ENCODE measurements at places on chromosomes 5 and 9.

DNA sequence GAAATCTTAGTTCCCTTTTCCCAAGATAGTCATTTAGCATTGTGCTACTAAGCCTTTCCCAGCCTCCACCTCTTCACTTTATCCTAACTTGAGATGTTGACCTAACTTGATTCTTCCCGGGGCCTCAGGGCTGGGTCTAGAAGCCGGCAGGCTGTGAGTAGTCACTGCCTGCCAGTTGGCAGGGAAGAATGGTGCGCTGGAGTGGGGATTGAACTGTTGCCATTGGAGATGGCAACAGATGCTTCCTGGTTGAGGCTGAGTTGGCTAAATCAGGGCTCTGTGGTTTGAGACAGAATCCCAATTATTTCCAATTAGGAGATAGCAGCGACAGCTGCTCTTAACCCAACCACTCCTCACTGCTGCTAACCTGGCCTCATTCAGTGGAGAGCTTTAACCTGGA lies 343.1 kb downstream of the BRINP1 start:
- DNase-seq: no peak

GRCh38 chr5:76819851-76820525 lies 1.2 kb downstream of the F2RL1 start:
- no peak for DNase-seq

DNA sequence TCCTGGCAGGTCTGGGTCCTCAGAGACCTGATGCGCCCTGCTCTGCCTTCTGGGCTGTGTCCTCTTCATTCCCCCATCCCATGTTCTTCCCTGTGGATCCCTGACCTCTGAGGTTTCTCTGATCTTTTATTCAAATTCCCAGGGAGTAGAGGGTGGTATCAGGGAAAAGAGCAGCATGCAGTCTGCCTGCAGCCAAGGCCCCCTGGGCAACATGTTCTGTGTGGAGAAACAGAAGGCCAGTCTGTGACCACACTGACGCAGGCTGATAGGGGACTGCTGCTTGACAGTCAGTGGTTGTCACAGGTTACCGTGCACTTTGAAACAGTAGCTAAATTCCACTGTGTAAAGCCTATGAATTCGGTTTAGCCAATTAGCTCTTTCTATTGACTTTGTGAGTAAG lies 156.6 kb upstream of the IRX2 start:
- no peak for DNase-seq

- no peak for DNase-seq
Measured at GRCh38 chr5:2143646-2144353, 261.1 kb upstream of the IRX4 start.

DNA sequence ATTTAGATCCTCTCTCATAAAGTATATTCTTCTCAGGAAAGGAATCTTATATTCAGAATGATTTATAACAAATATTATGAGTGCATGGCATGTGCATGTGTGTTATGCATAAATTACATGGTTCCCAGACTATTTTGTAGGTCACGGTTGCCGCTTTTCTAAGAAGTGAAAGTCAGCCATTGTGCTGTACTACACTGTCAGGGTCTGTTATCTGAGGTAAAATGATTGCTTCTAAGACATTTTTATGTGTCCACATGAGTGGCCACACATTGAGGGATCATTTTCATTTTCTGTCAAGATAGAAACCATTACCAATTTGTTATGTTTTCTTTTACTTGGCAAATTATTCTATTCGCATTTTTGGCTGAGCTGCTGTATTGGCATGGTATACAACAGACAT lies 210.8 kb downstream of the CWC27 start:
- no peak for DNase-seq

GRCh38 chr9:103900466-103900865 lies 193.6 kb upstream of the SMC2 start:
- no peak for DNase-seq

DNA sequence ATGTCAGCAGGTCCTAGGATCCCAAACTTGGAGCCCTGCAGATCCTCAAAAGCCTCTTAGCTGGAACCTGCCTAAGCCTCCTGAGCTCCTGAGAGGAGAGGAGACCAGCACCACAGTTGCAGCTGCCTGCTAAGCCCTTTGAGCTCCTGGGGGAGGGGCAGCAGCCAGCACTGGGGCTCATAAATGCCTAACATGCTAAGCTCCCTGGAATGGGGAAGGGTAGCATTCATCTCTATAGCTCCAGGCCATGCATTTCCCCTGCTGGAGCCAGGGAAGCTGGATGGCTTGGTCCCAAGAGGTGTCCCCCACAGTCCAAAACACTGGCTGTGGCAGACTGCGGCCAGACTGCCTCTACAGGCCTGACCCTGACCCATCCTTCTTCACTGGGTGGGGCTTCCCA lies 182.7 kb downstream of the KCNN2 start:
- DNase-seq: no peak

DNA sequence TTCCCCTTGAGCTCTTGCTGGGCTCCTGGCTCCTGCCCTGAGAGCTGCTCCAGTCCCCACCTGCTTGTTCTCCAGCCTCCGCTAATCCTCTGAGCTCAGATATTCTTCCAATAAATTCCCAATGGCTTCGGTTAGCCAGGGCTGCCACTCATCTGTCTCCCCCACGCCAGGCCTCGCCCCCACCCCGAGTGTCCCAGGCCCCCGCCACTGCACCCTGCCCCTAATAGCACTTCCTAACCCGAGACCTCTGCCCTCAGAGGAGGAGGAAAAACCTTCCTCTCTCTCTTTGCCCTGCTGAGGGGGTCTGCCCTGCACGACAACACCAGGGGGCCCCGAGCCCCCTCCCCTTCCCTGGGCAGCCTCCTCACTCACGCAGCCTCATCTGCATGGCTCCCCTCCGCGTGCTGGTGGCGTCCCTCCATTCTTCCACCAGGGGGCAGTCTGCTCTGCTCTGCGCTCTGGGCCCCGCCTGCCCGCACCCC lies 5.4 kb upstream of the LCN15 start:
- no peak for DNase-seq

DNA sequence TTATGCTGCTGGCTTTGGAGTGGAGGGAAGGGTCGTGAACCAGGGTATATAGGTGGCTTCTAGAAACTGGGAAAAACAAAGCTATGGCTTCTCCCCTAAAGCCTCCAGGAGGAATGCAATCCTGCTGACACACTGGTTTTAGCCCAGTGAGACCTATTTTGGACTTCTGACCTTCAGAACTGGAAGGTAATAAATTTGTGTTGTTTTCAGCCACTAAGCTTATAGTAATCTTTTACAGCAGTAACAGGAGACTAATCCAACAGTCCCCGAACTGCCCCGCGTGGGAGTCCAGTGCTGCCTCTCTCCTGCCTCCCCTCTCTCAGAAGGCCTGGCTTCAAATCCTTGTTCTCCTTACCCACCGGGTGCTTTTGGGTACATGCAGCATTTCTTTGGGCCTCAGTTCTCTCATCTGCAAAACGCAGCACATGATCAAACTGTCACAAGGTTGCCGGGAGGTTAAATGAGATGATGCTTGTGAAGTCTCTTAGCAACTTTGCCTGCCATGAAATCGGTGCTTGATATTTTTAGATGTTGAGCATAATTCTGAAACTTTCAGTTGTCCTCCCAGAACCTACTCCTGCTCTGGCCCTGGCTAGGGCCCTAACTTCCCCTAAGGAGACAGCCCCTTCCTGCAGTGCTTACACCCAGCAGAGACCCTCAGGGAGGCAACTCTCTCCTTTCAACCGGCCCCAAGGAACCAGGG lies 127.3 kb upstream of the BOD1 start:
- DNase-seq: no peak

DNA sequence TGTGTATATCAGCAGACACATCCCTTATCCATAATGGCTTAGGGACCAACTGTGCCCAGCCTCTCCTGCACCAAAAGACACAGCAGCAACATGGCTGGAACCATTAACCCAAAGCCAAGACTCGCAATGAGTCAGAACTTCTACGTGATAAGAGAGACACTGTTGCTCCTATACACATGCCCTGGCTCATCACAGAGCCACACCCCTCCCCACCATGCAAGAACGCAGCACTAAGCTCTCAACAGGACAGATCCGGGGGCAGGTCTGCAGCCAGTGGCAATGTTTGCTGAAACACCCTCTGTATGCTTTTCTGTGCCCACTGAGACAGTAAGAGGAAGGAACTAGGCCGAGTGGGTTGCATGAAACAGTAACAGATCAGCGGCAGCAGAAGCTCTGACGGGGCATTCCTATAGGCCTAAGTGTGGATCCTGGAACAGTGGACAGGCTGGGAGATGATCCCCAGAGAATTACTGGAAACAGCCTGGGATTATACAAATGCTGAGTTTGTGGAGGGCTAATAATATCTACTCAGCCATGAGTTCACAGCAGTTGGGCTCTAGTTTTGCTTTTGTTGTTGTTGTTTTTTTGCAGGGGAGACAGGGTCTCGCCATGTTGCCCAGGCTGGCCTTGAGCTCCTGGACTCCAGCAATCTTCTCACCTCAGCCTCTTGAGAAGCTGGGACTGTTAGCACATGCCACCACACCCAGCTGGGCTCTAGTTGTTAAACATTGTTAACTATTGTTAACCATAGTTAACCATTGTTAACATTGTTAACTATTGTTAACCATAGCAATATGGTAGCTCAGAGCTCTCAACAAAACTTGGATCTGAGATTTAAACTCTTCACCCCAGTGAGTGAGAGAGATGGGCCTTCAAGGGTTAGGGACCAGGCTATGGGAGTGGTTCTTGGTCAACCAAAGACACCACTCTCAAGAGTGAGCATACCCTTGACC lies 41.0 kb downstream of the B4GALT1 start:
- DNase-seq: no peak

GRCh38 chr5:139167063-139167462 lies 31.1 kb downstream of the SIL1 start:
- no peak for DNase-seq

GRCh38 chr5:149641000-149641576 lies 59.8 kb downstream of the ARHGEF37 start:
- DNase-seq: no peak

- no peak for DNase-seq
Measured at GRCh38 chr5:32707418-32707997, 3.6 kb upstream of the NPR3 start.

GRCh38 chr9:90014421-90014820 lies 409.6 kb downstream of the GADD45G start:
- DNase-seq: no peak
